Naive thymus-derived CD8-positive, alpha-beta T cell (primary cell): ENCODE measurements at places on chromosomes 1 and 21.

- no peak for DNase-seq
These were observed 2.1 kb downstream of the IFI6 start for GRCh38 chr1:27669876-27670275.

- no peak for DNase-seq
These were observed 38.7 kb upstream of the LRRC8C start for GRCh38 chr1:89594096-89594740.

- DNase-seq = no peak
These were observed 414.3 kb upstream of the NR5A2 start for GRCh38 chr1:199612976-199613774.

GRCh38 chr1:114108751-114109255 is 44.9 kb downstream of the SYT6 start:
- no peak for DNase-seq

DNA sequence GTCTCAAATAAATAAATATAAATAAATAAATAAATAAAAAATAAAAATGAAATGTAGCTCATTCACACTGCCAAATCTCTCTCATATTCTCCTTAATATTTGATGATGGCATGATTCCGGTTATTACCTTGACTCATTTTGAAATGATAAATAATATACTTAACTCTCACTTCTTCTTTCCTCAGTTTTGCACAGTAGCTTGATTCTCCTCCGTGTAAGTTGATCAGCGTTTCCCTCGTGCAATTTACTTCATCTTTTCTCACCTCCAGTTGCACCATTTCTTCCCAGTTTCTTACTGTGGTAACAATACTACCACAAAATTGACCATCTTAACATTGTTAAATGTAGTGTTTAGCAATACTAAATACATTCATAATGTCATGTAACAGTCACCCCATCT is 111.6 kb downstream of the RIPK4 start:
- DNase-seq = no peak

- no peak for DNase-seq
These were observed 29.1 kb upstream of the BCAR3 start for GRCh38 chr1:93710499-93711453.

GRCh38 chr1:192170196-192170984 is 12.1 kb downstream of the RGS18 start:
- DNase-seq = no peak

DNA sequence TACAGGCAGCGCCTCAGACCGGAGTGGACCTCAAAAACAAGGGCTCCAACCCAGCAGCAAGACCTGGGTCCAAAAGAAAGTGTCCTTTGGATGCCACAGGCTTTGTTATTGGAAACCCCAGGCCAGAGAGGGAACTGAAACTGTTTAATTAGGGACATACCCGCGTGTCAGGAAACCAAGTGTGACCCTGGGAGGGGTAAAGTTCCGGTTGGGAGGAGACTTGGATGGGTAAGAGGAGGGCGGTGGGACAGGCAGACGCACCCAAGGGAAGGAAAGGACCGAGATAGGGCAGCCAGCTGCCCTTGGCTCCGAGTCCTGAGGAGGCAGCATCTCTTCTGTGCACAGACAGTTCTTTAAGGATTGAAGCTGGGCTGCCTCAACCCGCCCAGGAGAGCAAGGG is 71.4 kb downstream of the CDC7 start:
- DNase-seq = no peak

DNA sequence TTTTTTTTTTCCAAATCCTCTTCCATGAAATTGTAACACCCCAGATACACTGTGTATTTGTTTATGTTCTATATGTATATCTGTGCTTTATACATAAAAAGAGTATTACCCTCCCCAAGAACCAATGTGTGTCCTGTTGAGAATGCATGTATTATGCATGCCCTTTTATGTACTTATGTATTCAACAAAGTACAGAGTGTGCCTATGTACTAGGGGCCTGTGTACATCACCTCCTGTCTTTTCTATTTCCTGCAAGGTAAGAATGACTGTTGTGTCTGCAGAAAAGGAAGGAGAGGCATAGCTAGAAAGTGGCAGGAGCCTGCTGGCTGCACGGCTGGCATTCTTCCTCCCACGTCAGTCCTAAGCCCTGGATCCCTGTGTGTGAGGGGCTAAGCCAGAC is 7.0 kb downstream of the TMEM61 start:
- DNase-seq = no peak

DNA sequence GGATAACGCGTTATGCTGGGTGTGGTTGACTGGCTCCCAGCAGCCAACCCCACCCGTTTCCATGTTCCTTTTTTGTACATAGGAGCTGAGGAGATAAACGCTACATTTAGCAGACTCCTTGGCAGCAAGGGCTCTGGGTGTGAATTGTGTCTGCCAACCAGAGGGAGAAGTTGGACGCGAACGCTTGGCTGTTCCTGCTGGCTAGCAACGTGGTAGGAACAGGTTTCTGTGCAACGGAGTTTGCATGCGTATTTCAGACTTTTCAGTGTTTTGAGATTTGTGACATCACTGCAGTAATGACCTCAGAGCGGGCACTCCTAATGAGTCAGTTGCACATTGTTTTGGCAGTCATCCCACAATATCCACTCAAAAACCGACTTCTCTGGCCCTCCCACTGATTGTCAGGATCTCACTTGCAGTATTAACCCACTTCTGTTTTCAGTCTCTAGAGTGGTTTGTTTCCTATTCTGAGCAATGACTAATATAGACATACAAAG is 98.7 kb upstream of the RGS1 start:
- DNase-seq = no peak

DNA sequence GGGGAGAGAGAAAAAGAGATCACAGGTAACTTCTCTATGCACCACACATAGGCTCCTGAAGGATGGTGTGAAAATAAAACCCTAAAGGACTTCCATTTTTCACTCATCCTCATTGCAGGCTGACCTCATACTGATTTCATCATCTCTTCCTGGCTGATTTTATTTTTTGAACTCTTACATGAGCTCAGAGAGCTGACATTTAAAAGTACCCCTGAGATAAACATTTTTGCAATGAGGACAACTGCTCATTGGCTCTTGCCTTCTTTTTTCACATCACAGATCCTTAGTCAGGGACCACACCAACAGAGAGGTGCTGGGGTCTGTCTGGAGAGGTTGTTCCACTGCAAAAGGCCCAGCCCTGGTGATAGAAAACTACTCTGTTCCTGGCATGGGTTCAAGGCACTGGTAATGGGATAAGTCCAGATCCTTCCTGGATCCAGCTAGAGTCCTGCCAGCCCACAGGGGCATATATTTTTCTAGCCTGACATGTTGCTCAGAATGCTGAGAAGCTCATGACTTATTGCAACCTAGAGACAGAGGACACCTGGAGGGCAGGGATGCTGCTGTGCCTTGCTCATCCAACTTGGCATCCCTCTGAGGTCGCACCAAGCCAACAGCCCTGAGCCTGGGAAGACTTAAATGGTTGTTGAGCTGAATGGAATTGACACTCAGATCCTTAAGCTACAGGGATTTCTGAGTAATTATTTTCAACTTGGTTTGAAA is 360.0 kb downstream of the HHAT start:
- no peak for DNase-seq

GRCh38 chr21:38948377-38949069 is 142.8 kb downstream of the ETS2 start:
- no peak for DNase-seq

DNA sequence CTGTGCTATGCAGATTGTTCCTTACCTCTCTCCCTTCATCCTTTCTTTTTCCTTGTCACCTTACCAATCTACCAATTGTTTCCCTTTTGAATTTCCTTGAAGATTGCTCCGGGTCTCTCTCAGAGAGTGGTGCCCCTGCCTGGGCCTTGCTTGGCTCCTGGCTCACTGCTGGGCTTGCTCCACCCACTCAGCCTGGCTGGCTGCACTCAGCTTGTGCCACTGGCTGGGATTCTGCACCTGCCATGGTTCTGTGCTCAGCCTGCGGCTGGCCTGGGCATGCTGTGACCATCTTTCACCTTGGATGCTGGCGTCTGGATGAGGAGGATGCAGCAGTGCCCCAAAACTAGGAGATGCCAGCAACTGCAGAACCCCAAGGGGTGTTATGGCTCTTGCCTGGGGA is 463.9 kb upstream of the CXADR start:
- DNase-seq = no peak

DNA sequence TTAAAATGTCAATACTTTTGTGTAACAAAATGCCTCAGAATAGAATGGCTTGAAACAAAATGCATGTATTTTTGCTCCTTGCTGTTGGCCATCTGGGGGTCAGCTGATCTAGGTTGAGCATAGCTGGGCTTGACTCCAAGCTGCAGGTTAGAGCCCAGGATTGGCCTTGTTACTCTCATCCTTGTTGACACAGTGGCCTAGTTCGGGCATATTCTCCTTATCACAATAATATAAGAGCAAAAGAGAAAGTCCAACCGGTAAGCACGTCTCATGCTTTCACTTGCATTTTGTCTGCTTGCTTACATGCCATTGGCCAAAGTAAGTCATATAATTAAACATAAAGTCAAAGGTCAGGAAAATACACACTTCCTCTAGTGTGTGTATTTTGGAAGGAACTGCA is 456.2 kb downstream of the KCNT2 start:
- no peak for DNase-seq

DNA sequence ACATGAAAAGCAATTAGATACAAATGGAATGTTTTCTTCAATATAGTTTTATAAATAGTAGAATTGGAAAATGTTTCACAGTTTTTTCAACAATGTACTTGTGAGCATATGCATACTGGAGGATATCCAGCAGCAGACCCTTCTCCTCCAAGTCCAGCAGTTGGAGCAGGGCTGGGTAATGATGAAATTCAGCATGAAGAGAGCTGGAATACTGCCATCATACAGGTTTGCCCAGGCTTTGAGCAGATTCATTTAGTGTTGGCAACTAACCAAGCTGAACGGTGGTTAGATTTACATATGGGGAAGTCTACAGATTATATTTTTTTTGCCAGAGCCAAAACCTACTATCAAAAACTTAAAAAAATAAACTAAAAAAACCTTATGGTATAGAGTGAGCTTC is 38.3 kb downstream of the WDR3 start:
- no peak for DNase-seq

DNA sequence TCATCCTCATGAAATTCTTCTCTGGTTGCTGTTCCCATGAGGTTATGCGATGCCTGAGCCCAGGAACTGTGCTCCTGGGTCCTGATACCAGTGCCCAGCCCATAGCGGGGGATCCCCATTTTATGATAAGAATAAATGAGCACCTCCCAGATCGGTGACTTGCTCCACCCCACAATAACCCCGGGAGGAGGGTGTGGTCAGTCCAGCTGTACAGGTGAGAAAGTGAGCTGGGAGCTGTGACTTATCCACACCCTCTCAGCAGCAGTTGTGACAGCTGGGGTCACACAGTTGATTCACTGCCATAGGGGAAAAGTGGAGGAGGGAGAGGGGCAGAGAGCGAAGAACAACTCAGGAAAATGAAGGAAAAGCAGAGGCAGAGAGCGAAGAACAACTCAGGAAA is 33.4 kb downstream of the OR2G3 start:
- no peak for DNase-seq

- DNase-seq = no peak
These were observed 35.7 kb upstream of the PLA2G4A start for GRCh38 chr1:186792870-186793581.

- no peak for DNase-seq
These were observed 27.9 kb downstream of the RBM11 start for GRCh38 chr21:14243874-14244273.

GRCh38 chr1:55860798-55861519 is 645.8 kb upstream of the USP24 start:
- no peak for DNase-seq

GRCh38 chr1:241081473-241081872 is 275.5 kb downstream of the RGS7 start:
- no peak for DNase-seq

DNA sequence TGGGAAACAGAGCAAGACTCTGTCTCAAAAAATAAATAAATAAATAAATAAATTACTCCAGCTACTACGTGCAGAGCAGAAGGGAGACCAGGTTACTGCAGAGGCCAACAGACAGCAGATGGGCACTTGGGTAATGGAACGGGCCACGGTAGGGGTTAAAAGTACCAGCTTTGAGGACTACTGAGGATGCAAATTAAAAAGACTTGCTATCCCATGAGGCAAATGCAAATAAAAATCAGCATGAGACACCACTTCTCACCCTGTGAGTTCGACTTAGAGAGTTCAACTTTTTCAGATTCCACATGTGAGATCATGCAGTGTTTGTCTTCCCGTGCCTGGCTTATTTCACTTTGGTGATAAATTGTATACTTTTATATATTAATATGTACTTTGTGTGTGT is 6.6 kb downstream of the SLC2A5 start:
- no peak for DNase-seq

DNA sequence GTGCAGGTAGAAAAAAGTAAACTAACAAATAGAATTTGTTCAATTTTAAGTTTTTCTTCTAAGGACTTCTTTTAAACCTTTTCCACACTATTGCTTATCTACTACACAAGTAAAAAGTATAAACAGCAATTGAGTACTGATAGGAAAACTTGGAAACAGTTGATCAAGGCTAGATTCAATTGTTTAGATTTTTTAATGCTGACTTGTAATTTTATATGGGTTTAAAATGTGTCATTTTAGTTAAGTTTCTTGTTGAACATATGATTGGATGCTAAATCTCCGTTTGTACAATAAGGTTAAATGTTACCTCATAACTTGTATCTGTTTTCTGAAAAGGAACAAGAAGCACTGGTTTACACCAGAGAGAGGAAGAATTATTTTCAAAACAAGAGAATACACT is 5.5 kb downstream of the SASS6 start:
- no peak for DNase-seq

GRCh38 chr1:205224736-205225135 is 3.0 kb upstream of the TMCC2 start:
- no peak for DNase-seq

DNA sequence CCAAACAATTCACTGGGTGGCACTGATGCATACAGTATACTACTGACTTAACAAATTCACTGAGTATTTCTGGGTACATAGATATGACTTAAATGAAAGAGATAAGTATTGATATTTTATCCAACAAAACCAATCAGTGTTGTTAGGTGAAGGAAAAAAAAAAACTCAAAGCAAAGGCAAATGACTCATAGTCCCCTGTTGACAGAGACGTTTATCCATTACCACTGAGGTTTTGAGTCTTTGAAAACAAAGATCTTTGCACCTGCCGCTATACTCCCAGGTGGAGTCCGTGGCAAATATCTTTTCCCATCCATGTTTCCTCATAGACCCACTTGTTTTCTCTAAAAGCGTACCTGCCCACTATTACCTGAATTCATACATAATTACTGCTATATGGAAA is 18.4 kb downstream of the DYNLT5 start:
- DNase-seq = no peak

- DNase-seq = no peak
These were observed 56.5 kb downstream of the GALNT2 start for GRCh38 chr1:230123280-230124185.

GRCh38 chr1:8259498-8260290 is 58.2 kb upstream of the SLC45A1 start:
- DNase-seq = no peak

- DNase-seq = no peak
These were observed 20.6 kb downstream of the RRP1 start for GRCh38 chr21:43809853-43810504.

- DNase-seq = no peak
These were observed 502.5 kb upstream of the ADGRL2 start for GRCh38 chr1:81298266-81298665.
